IPS-NIHi11 (cell line): ENCODE measurements at places on chromosomes 2 and 18.

GRCh38 chr2:41878716-41879234 lies 169.0 kb upstream of the PKDCC start:
- DNase-seq, result no peak

- DNase-seq, result no peak
Measured at GRCh38 chr2:17608251-17608650, 67.8 kb downstream of the VSNL1 start.

DNA sequence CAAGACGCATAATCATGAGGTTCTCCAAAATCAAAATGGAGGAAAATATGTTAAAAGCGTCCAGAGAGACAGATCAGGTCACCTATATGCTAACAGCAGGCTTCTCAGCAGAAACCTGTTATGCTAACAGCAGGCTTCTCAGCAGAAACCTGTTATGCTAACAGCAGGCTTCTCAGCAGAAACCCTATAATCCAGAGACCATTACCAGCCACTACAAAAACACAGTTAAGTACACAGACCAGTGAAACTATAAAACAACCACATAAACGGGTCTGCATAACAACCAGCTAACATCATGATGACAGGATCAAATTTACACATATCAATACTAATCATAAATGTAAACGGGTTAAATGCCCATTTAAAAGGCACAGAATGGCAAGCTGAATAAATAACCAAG lies 1548.4 kb upstream of the TMEFF2 start:
- no peak for DNase-seq

DNA sequence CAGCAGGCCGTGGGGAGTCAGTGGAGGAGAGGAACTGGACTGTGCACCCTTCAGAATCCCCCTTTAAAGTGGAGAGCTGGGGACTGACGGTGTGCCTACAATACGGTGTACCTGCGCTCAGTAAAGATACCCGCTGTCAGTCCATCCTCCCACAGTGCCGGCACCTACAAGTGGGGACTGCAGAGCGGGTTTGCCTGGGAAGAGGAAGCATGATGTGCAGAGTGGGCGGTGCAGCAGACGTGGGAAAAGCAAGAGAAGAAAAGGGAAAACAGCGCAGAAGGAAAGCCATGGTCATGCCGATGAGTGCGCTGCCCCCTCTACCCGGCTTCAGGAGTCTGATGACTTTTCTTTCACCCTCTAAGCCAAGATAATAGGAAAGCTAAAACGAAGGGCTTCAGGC lies 148.0 kb downstream of the TPO start:
- no peak for DNase-seq

GRCh38 chr18:11953113-11953512 lies 28.2 kb upstream of the IMPA2 start:
- DNase-seq, result no peak

DNA sequence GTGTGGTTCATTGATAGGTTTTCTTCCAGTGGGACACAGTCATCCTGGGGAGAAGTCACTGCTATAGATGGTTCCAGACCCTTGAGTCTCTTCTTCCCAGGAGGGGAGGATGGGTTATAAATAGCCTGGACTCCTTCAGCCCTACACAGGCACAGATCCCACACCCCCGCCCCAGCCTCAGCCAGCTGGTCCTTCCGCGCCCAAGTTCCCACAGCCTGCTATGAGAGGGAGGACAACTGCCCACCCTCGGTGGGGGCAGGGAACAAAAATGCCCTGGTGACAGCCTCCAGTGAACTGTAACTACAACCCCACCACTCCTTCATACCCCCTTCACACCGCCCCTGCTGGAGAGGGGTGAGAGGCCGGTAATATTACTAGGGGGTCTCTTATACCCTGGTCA lies 3.2 kb downstream of the ZBTB7C start:
- DNase-seq, result no peak

DNA sequence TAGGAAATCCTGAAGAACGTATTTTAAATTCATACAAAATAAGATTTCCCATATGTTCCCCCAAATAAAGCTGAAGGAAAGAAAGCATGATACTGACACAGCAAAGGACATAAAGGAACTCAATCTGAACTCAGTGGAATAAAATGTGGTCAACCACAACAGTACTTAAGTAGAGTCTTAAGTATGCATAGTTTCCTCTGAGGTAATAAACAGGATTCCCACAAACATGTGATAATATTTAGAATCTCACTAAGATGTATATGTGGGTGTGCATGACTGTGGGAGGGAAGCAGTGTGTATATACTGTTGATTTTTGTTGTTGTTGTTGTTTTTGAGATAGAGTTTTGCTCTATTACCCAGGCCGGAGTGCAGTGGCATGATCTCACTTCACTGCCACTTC lies 69.3 kb downstream of the NOL10 start:
- no peak for DNase-seq

- no peak for DNase-seq
Measured at GRCh38 chr2:186532891-186533290, 46.8 kb downstream of the ZC3H15 start.
